ENCODE measurements at places on chromosomes 2 and 18.

- peak; percentile 7 for DNase-seq
Measured at GRCh38 chr18:34866739-34867138, 156.6 kb downstream of the DTNA start.

DNA sequence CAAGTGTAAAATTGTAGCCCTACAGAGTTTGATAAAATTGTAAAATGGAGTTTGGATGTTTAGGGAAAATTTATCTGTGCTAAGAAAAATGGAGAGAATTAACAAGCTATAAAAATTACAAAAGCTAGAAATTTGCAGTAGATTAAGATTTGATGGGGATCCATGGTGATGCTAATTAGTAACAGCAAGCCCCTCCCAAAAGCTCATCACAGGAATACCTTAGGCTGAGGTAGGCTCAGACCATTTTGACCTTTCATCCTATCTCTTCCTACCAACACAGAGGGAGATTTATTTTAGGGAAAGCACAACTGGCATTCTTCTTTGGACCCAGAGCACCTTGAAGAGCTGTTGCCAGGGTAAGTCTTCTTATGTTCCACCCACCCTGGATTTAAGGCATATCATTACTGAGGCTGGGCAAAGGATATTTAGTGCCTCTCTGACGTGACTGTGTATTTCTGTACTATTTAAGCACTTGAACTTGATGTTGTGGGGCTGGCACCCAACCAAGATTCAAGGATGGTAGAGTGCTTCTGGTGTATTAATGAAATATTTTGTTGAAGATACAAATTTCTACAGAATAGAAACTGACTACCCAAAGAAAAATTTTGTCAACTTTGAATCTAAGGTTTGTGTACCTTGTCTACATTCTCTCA is 70.8 kb upstream of the SLC39A10 start:
- DNase-seq = no peak

DNA sequence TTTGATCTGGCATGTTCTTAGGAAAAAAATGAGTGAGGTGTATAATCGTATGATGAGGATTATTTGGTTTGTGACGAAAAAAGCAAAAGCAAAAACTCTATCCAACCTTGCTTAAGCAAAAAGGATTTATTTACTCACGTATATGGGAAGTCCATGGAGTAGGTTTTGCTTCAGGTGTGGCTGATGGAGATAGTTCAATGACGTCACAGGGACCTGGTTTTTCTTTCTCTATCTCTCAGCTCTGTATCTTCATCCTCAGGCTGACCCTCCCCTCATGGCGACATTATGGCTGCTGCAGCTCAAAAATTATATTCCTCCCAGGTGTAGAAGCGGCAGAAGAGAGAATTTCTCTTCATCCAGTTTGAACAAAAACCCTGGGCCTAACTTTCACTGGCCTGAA is 8.9 kb downstream of the TMSB10 start:
- DNase-seq = no peak

DNA sequence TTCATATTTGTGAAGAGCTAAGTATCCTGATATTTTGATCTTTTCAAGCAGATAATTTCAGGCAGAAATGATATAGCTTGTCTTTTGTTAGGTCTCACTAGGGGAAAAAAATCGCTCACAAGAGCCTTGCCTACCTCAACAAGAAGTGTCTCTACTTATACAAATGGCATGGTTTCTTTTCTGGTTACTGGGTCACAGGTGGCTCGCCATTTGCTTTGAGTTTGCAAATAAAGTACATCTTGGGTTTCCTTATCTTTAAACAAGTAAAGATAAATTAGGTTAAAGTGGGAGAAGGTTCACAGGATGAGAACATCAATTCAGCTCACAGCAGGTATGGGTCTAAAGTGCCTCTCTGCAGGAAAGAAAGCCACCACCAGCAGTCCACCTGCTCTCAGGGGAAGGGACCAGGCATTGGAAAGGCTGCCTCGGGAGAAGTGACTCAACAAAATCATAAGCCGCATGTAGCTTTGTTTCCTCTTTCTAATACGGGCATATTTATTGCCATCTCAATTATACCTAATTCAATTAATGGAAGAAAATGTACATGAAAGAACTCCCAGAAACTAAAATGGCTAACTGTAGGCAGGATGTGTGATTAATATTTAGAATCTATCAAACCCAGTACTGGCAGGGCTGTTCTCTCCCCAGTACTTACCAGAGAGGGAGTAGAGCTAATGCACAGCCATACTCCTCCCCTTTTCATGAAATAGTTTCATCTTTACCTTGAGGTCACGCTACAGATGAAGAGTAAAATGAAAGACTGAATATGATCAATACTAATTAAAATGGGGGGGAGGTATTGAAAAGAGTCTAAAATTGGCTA is 28.3 kb downstream of the CDC42EP3 start:
- no peak for DNase-seq

- DNase-seq = no peak
Measured at GRCh38 chr2:42250925-42251324, 81.8 kb downstream of the EML4 start.

DNA sequence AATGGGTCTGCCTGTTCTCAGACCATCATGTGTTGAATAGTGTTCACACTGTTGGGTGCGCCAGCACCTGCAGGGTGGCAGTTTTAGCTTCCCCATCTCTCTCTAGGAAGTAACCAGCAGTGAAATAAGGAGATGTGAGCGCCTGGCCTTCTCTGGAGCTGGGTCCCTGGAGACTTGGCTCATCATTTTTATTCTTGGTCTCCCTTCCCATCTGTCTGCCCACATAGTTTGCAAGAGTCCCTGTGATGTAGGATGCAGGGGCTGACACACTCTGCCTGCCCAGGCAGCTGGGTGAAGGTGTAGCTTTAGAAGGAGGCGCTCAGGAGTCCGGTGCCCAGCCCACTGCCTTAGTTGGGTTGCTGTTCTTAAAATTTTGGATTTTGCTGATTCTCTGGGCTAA is 172.2 kb downstream of the LDLRAD4 start:
- no peak for DNase-seq

DNA sequence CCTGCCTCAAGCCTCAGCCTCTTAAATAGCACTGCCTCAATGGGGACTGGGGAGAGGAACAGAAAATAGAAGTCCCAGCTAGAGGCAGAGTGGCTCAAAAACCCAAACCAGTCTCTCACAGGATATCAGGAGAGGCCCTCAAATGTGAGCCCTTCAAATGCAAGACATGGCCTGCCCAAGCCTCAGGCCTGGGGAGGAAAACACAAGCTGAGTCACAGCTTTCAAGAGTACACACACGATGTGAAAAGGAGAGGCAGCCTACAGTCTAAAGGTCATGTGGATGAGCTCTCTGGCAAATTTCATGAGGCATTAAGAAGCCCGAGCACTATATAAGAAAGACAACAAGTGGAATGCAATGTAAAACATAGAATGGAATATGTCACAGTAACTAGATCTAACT is 316.6 kb upstream of the MEX3C start:
- no peak for DNase-seq

- peak; percentile 47 for DNase-seq
Measured at GRCh38 chr2:4693266-4693665, 989.9 kb downstream of the DCDC2C start.
